ENCODE measurements at places on chromosomes 1 and 21.

GRCh38 chr21:42125571-42126544, 54.7 kb downstream of the UMODL1 start:
- peak; percentile 53 for DNase-seq

DNA sequence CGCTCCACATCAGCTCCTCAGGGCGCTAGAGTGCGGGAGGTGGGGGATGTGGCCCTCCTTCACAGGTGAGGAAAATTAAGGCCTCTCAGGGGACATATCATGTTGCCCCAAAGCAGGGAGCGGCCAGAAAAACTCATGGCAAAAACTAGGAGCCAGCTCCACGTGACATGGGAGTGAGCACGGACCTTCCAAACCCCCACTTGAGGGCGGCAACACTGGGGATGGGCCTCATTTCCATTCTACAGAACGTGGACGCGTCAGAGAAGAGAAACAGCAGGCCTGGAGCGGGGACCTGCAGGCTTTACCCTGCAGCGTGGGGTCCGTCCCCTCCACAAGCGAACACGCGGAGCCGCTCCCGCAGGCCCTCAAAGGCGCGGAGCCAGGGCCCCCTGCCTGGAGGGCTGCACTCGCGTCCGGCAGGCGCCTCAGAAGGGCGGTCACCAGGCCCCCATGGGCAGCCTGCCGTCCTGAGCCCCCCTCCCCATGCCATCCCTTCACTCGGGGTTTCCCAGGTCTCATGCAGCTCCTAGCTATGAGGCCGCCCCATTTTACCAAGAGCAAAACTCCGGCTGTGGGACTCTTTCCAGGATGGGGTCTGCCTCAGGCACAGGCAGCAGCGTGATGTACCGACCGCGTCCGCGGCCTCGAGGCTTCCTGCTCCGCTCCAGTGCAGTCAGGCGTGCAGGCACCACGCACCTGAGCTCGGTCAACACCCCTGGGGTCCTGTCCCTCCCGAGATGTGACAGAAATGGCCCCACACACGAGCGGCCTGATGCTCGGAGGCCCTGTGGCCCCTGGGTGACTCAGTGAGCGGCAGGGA, 5.5 kb downstream of the CFAP410 start:
- no peak for DNase-seq

DNA sequence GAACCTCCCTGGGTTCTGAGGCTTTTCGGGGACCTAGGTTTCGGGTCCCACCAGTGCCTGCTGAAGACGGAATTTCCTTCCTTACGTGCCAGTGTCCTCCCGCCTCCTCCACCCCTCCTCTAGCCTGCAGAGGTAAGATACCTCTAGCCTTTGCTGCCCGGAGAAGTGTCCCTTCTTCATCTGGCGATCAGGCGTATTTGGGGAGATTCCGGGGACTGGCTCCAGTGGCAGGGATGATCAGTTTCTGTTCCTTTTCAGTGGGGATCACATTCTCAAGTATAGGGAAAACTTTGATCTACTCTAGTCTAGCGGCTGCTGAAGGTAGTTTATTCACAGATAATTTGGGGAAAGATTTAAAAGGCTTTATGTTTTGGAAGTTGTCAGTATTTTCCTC, 674 bp downstream of the CEP350 start:
- peak; percentile 63 for DNase-seq

GRCh38 chr1:83998205-83998497, 781 bp downstream of the TTLL7 start:
- no peak for DNase-seq

DNA sequence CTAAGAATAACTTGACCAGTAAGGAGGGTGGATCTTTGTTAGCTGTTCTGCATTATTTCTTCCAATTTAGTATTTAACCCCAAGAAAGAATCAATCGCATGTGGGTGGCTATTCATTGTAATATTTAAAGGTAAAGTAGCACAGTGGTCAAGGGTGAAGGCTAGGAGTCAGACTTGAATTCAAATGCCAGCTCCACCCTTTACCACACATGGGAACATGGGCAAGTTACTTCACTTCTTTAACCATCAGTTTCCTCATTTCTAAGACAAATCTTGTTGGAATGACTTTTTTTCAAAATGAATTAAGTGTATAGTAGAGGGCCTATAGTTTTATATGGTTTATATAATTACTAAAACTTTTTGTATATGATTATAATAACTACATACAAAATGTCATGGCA, 71.3 kb upstream of the S1PR1 start:
- peak; percentile 27 for DNase-seq

- DNase-seq = no peak
These were observed 214.0 kb downstream of the ZC3H11B start for GRCh38 chr1:219398815-219399396.

DNA sequence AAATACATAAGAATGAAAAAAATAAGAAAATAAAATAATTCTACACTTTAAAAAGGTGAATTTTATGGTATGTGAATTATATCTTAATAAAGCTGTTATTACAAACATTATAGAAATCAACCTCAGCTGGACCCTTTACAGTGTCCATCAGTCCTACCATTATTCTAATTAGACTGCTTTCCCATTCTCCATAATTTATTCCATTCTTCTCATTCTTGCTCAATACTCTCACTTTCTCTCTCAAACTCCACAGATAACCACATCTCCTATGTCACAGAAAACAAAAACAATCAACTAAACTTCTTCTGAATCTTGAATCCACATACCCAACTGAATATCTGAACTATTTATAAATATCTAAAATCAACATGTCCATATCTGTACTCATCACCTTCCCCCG, 11.6 kb downstream of the HFM1 start:
- no peak for DNase-seq

GRCh38 chr1:171884475-171884874, 43.2 kb downstream of the DNM3 start:
- DNase-seq = no peak

- no peak for DNase-seq
These were observed 89.9 kb upstream of the TMPRSS2 start for GRCh38 chr21:41597811-41598231.

DNA sequence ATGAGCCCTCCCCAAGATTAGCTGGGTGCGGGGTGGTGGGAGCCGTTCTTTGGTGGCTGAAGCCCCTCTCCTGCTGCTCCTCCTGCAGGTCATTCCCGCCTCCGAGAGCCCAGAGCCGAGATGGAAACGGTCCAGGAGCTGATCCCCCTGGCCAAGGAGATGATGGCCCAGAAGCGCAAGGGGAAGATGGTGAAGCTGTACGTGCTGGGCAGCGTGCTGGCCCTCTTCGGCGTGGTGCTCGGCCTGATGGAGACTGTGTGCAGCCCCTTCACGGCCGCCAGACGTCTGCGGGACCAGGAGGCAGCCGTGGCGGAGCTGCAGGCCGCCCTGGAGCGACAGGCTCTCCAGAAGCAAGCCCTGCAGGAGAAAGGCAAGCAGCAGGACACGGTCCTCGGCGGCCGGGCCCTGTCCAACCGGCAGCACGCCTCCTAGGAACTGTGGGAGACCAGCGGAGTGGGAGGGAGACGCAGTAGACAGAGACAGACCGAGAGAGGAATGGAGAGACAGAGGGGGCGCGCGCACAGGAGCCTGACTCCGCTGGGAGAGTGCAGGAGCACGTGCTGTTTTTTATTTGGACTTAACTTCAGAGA, 448 bp downstream of the G0S2 start:
- peak; percentile 22 for DNase-seq

- peak; percentile 94 for DNase-seq
These were observed 7.2 kb upstream of the SEMA4A start for GRCh38 chr1:156146020-156146768.

DNA sequence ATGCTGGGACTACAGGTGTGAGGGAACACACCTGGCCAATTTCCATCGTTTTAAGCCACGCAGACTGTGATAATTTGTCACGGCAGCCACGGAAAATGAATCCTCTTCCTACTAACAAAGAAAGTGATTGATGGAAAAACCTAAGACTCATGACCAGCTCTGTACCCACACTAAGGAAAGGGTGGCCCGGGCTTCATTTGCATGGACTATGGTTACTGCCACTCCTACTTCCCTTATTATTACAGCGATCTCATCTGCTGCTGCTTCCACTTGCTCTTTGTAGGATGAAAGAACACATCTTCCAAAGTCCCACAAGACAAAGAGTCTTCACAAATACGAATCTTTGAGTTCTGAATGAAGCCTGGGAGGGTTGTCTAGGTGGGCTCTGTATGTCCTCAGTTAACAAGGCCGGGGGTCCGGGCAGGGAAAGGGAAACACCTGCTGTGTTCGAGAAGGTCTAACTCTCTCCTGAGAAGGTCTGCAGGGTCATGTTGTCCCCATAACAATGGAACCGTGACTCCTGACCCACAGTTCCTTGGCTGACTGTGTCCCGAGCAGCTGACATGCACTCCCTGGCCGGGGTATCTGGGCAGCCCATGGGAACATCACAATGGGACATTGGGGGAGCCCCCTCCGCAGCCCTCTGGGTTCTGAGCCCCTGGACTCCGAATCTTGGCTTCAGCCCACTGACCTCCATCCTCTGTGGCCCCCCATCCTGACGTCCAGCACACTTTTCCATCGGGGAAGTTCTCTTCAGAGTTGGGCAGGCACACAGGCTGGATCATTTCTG, 13.3 kb upstream of the TFF1 start:
- DNase-seq = peak; percentile 21

- DNase-seq = peak; percentile 63
These were observed 2.9 kb downstream of the MTARC1 start for GRCh38 chr1:220789532-220790147.

DNA sequence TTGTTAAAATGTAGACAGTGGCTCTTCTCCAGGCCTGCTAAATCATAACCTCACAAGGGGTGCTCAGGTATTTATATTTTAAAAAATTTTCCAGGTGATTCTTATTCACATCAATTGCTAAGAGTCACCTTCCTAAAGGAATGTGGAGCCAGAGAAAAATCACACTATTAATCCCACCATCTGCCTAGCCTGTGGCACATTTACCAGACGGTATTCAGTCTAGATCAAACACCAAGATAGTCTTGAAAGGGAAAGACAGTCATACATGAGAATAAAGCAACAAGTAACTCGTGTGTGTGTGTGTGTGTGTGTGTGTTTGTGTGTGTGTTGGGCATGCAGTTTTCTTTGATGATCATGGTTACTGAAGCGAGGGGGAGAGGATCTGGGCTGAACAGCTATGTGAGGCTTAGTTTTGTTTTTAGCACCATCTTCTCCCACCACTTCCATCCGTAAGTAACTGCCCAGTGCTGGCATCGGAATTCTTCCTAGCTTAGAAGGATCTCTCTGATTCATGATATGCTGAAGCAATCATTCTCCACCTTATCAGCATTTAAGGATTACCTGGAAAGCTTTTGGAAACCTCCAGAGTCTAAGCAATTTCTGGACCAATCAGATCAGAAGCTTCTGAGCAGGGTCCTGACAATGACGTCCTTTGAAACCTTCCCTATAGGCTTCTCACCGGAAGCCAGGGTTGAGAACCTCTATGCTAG, 2.4 kb upstream of the DPT start:
- no peak for DNase-seq

DNA sequence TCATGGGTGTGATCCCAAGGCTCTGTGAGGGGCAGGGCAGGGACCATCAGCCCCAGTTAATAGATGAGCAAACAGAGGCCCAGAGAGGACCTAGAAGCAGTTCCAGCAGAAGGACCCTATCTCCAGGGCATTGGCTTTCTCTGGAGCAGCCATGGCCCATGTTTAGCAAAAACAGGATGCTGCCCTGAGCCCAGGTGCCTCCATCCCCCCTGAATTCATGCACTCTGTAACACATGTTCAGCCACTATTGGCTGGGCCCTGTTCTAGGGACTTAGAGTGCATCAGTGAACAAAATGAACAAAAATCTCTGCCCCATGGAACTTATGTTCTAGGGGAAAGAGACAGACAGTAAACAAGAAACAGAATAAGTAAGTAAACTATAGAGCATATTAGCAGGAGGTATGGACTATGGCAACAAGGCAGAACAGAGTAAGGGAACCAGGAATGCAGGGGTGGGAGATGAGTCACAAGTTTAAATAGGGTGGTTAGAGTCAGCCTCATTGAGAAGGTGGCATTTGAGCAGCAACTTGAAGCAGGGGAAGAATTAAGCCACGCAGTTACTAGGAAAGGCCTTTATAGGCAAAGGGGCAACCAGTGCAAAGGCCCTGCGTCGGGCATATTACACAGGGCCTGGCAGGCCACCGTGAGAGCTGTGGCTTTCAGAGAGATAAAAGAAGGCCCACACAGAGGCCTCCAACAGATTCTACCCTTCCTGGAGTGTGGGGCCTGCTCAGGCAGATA, 185.9 kb upstream of the EDN2 start:
- DNase-seq = no peak

GRCh38 chr1:182183606-182184005, 122.1 kb upstream of the ZNF648 start:
- no peak for DNase-seq

DNA sequence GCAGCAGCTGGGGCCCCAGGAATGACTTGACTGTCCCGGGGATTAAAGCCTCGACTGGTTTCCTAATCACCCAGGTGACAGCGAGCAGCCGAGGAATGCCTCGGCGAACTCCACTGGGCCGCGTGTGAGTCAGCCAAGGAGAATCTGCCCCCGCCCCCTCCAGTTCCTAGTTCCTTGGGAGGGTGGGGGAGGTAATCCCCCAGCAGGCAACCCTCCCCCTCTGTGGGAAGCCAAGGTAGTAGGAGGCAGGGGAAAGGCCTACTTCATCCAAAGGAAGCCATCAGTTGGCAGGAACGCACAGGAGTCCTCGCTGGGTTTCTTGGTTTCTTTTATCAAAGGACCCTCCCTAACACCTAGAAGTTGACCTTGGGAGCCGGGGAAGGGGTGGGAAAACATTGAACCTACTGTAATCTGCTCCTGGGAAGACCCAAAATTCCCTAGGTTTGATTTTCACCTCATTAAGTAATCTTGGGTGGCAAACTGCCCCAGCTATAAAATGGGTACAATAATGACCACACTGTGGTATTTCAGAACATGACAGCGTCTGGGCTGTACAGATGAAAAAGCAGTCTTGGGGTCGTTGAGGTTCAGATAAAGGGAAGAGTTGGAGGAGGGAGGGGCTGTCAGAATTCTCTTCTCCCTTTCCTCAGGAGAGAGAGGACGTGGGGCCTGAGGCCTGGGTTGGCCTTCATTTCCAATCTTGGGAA, 1.4 kb downstream of the TENT5B start:
- no peak for DNase-seq

- DNase-seq = peak; percentile 33
These were observed 3.0 kb downstream of the TCHH start for GRCh38 chr1:152112101-152112884.

GRCh38 chr1:114861384-114861783, 6.7 kb downstream of the SYCP1 start:
- DNase-seq = no peak

GRCh38 chr1:30345491-30346130, 377.8 kb downstream of the MATN1 start:
- DNase-seq = no peak

- DNase-seq = no peak
These were observed 53.1 kb upstream of the USH2A start for GRCh38 chr1:216476341-216476740.

DNA sequence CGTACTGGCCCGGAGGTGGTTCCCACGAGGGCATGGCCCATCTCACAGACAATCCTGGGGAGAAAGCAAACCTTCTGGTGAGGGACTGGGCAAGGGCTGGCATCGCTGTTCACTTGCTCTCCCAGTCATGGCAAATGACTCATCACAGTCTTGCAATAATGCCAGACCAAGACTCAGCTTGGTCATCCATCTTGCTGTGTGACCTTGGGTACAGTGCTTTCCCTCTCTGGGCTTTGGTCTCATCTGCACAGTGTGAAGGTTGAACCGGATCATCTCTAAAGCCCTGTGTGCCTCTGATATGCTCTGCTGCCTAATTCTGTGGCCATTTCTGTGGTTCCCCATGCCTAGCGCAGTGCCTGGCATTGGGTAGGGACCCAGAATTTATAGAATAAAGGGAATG, 143.6 kb upstream of the CD34 start:
- peak; percentile 16 for DNase-seq

GRCh38 chr1:212485913-212486618, 53.3 kb downstream of the NENF start:
- peak; percentile 69 for DNase-seq
